ENCODE measurements at places on chromosomes 1 and 21.

GRCh38 chr21:28663111-28663693 lies 329.5 kb downstream of the LTN1 start:
- no peak for DNase-seq

GRCh38 chr1:23629708-23630290 lies 61.8 kb upstream of the RPL11 start:
- DNase-seq: no peak

DNA sequence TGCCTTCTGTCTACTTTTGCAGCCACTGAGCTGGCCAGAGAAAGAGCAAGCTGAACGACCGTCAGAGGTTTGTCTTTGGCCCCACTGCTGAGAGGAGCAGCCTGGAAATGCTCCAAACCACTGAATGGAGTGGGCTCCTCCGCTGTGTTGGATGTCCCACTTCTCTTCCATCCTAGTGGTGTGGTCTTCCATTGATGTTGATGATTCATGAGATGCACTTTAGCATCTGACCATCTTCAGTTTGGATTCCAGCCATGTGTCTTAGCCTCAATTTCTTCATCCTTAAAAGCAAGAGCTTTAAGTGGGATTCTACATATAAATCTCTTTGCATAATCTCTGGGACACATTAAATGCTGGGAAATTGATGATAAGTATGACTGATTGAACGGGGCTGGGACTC lies 276.9 kb downstream of the SIPA1L2 start:
- DNase-seq: no peak

DNA sequence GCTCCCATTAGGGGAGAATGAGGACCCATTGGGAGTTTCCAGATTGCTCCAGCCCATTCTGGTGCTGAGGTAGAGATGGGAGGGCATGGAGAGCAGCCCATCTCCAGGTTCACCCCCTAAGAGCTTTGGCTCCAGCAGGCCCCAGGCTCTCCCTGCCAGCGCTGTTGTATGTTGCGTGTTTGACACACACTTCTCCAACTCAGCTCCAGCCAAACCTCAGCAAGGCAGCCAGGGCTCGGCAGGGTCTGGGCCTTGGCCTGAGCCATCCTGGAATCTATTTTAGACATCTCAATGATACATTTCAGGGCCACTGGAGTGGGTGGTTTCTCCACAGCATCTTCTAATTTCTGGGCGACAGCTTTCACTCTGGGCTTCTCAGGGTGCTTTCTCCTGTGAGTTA lies 117.0 kb downstream of the NAV1 start:
- DNase-seq: no peak

- no peak for DNase-seq
These were observed at the start of gene FRRS1 for GRCh38 chr1:99766378-99766800. Gene FRRS1 (minus strand): TSS chr1:99766635. CDS start chr1:99748768, 17,867 bp downstream.

DNA sequence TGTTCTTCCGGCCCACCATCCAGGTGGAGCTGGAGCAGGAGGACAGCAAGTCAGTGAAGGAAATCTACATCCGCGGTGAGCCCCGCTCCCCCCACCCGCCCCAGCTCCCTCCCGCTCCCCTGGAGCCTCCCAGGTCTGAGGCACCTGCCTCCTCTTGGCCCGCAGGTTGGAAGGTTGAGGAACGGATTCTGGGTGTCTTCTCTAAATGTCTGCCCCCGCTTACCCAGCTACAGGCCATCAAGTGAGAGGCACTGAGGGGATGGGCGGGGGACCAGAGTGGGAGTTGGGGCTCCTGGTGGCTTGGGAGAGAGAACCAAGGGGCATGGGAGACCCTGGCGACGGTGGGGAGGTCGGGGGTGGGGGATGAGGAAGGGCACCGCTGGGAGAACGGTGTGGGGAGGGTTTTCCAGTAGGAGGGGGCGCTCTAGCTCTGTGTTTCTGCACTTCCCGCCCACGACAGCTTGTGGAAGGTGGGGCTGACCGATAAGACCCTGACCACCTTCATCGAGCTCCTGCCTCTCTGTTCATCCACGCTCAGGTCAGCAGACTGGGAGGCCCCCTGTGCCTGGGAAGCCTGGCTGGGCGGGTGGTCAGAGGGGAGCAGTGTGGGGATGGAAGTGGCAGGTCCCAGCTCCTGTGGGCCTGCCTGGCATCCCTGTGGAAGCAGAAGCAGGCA lies 4.2 kb downstream of the LRRC71 start:
- no peak for DNase-seq

- no peak for DNase-seq
These were observed 118.1 kb downstream of the SPSB1 start for GRCh38 chr1:9410737-9411297.

GRCh38 chr1:109204484-109204883 lies 9.2 kb upstream of the SARS1 start:
- no peak for DNase-seq

GRCh38 chr1:77991638-77992037 lies 12.8 kb upstream of the FUBP1 start:
- DNase-seq: no peak

DNA sequence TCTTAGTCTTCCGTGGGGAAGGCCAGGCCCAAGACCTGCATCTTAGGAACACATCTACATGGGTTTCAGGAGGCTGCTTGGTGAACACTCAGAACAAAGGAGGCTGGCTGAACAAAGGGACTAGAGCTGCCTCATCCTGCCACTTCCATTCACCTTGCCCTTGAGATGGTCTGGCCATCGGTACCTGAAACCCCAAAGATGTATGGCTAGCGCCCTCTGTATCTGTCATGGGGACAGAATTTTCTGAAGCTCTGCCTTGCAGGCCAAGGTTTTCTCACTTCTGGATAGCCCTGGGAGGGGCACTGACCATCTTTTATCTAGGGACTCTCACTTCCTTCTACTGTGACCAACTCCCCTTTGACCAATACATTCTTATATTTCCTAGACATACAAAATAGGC lies 55.4 kb upstream of the GRIK3 start:
- DNase-seq: no peak

GRCh38 chr1:185644531-185644930 lies 89.7 kb upstream of the HMCN1 start:
- DNase-seq: no peak

DNA sequence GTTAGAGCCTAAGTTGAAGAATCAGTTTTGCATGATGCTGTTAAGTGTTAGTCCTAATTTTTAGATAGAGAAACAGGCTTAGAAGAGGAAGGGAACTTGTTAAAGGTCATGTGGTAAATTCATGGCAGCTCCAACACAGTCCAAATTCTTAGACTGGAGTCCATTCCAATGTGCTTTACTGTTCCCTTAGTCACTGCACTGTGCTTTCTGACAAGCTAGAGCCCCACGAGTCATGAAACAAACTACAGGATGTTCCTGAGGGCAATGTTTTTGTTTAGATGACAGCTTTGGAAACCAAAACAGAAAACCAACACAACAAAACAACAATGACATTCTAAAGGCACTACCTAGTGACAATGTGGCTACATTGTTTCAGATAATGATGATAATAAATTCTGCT lies 23.1 kb upstream of the RGS4 start:
- no peak for DNase-seq

Measured in nucleus accumbens (tissue), 56 donors.